ENCODE measurements at places on chromosomes 11 and 22.

DNA sequence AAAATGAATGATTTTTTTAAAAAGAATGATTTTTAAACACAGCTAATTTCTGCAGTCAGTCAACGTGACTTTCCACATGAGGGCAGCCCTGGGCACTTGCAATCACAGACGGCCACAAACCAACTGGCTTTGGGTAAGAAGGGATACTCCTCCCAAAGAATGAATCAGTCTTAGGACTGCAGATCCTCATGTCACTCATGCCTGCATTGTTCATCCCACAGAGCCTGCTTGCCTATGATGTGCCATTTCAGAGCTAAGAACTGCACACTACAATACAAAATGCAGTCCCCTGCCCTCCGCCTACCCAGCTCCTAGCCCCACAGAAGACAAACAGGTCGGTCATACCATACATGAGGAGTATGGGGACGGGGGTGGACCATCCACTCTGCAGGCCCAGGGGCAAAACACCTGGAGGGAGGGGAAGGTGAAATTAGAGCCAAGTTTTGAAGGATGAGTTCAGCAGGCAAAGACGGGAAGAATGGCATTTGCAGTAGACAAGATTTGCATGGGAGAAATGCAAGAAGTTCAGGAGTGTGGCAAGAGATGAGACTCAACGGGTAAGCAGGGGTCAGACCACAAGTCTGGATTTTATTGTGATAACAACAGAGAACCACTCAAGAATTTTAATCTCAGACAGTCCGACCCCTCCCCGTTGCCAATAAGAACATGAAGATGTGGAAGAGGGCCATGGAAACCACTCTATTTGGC lies 24.7 kb downstream of the PACSIN2 start:
- DNase-seq, result peak; percentile 91

DNA sequence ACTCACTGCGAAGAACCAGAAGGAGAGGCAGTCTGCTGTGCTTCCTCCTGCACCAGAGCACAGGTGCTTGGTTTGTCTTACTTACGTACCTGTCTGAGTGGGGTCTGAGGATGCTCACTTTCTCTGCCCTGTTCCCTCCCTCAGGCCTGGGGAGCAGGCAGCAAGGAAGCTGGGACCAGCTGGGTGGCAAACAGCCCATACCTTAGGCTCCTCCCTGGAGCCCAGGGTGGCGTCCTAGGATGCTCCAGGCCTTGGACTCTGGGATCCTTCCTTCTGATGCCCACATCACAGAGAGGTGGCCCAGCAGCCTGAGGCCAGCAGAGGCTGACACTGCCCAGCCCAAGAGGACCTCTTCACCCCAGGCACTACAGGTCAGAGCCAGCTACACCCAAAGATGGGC lies 593.2 kb downstream of the BRD1 start:
- no peak for DNase-seq

DNA sequence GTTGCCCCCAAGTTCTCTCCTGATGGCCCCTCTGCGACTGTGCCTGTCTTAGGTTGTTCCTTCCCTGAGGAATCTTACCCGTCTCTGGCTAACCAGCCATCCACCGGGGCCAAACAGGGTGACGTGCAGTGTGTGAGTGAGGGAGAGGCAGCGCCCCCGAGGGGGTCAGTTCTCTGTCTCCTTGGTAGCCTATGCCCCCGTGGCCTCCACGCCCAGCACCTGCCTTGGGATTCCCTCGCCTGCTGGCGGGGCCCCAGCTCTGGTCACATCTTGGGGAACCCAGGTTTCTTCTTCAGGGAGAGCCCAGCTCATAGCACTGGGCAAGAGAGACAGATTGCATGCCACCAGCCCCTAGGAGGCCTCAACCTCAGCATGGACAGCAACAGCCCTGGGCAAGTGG lies 5.8 kb downstream of the NXF1 start:
- DNase-seq, result no peak

DNA sequence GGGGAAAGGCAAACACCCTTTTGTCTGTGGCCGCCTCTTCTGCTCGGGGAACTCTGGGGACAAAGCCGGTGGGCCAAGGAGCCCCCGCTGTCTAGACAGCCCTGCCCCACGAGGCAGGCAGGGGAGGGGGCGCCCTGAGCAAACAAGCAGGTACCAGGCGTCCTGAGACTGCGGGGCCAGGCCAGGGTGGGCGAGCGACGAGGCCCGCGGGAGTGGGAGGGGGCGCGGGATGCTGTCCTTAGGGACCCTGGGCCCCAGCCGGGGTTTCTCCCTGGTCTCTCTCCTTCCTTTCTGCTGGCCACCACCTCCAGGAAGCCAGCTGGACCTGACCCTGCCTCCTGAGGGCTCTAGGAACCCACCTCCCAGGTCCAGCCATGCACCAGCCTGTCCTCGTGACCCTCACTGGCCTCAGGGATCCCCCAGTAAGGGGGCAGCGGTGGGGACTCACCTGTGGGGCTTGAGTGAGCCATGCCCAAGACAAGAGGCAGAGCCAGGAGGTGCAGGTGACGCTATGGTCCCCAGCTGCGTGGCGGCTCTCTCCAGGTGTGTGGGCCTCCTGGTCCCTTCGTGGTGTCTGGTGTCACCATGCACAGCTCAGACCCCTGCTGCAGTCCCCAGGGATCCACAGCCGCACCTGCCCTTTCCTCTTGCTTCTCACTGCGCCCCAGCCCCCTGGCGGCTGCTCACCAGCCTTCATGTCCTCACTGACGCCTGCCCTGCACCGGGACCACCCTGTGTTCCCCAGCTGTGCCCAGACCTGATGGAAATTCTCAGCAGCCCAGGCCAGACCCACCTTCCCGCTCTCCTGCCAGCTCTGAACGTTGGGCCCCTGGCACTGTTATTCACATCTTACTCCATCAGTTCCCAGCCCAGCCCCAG lies 26.5 kb upstream of the MUC5AC start:
- DNase-seq, result no peak

DNA sequence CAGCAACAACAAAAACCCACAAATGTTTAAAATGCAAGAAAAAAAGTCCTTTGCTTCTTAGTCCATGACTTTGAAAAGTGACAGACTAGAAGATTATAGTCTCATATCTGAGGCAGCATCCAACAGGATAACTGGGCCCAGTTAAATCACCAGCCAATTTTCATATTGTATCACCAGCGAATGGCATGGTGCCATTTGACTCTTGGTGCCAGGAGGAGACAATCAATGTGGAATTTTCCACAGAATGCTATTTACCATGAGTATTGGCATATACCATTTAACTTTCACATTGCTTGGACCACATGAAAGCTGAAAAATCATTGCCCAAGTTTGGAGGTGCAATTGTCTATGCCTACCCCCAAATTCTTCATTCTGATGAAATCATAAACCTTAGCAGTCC lies 255.5 kb downstream of the TENM4 start:
- DNase-seq, result no peak

DNA sequence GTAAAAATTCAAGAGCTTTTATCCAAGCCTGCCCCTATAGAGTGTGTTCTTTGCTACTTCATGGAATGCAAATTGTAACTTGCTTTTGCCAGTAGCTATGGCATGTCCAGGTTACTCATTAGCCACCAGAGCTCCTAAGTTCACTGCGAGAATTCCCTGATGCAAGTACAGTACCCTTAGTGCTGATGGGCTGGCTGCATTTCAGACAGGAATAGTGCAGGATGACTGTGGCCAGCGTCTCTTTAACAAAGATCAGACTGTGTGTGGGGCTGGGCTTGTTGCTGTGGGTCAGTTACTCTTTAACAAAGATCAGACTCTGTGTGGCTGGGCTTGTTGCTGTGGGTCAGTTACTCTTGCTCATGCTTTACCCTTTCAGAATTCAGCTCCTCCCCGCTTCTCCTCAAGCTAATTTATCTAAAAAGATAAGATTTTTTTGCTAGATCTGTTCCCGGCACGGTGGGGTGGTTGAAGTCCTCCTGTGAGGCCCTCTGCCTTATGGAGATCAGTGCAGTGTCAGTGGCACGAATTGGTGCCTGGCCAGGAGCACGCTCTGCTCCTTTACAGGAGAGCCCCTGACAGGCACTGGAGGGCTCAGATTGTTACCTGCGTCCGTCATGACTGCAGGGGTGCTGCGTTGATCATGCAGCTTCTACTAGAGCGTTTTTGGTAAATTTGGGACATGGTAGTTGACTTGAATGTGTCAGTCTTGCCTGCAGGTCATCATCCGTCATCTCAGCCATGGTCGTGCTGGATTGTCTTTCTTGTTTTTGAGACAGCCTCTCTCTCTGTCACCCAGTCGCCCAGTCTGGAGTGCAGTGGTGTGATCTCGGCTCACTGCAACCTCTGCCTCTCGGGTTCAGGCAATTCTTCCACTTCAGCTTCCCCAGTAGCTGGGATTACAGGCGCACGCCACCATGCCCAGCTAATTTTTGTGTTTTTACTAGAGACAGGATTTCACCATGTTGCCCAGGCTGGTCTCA lies 27.0 kb downstream of the AP2A2 start:
- DNase-seq, result peak; percentile 81

DNA sequence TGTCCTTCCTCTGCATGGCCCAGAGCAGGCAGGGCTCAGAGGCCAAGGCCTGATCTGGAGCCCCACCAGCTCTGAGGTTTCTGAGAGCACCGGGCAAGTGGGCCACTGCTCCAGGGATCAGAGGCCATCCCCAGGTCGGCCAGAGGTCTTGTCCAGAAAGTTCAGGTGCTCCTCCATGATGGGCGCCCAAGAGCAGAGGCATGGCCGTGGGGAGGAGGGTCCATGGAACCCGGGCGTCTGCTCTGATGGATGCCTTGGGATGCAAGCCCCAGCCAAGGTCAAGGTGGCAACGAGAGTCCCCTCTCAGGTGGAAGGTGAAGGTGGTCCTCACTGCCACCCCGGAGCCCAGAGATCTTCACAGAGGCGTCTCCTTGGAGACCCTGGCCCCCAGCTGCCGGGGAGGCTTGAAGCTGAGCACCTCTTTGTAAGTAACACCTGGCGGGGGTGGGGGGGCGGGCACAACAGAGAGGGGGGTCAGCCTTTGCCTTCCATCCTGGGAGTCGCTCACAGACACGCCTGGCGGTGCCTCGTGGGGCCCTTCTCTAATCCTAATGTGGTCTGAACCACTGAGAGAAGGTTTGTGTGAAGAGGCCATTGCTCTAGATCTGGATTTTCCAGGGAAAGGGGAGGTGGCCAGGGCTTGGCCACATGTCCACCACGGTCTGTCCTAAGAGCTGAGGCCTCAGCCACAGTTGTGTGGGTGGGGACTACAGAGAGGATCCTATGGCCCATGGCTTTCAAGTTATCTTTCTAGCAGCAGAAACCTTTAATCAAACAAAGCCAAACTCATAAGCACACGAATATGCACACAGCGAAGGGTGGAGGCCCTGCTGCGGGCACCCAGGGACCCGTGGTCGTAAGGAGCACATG lies 2.2 kb upstream of the HDAC10 start:
- DNase-seq, result no peak

DNA sequence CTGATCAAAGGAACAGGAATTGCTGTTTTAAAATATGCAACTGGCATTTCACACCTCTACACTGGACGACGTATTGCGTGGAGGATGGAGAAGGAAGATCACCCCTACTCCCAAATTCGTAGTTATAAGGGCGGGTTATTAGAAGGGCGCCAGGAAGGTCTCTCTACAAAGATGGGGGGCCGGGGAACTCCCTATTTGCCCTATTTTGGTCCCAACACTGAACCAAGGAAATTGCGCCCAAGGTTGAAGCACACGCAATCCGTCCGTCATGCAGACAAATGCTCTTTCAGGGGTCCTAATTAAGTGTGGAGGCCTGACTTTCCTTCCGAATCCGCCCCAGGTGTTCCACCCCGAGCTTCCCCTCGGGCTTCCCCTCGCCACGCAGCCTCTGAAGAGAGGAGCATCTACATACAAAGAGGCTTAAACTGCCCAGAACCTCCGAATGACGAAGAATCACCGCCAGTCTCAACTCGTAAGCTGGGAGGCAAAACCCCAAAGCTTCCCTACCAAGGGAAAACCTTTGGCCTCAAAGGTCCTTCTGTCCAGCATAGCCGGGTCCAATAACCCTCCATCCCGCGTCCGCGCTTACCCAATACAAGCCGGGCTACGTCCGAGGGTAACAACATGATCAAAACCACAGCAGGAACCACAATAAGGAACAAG lies 396 bp downstream of the NPAT start:
- no peak for DNase-seq

GRCh38 chr11:88813233-88813915 lies 252.4 kb downstream of the GRM5 start:
- DNase-seq, result no peak

GRCh38 chr11:9895006-9895405 lies 231.1 kb downstream of the SWAP70 start:
- no peak for DNase-seq

DNA sequence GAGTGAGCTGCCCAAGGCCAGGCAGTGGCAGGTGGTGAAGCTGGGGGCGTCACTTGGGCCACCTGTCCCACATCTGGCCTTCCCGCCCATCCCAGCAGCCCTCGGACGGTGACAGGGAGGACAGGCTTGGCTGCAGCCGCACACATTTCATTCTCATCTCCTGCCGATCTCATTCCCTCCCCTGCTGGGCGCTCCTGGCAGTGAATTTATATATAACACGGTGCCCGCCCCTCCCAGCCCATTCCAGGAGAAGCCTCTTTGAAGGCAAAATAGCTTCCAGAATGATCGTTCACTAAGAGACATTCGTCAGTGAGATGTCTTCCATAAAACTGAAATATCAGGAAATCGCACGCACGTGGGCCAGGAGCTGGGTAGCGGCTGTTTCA lies 861.3 kb downstream of the TBC1D22A start:
- no peak for DNase-seq

- no peak for DNase-seq
Observed at GRCh38 chr22:27540656-27541396, 260.7 kb downstream of the MN1 start.

DNA sequence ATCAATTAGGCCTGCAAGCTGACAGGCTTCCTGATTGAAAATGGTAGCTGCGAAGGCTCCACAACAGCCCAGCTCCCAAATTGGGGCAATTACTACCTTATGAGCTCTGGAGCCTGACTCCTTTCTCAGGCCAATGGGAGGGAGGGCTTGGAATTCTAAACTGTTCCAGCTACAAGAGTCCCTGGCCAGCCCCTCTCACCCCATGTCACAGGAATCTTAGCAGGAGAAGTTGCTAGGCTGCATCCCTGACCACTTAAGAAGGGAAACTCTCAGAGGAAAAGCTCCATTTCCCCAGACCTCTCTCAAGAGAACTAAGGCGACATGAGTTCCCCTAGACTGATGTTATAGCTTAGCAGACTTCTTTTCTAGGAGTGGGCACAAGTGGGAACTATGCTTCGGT lies 4.9 kb downstream of the LRP4 start:
- no peak for DNase-seq

DNA sequence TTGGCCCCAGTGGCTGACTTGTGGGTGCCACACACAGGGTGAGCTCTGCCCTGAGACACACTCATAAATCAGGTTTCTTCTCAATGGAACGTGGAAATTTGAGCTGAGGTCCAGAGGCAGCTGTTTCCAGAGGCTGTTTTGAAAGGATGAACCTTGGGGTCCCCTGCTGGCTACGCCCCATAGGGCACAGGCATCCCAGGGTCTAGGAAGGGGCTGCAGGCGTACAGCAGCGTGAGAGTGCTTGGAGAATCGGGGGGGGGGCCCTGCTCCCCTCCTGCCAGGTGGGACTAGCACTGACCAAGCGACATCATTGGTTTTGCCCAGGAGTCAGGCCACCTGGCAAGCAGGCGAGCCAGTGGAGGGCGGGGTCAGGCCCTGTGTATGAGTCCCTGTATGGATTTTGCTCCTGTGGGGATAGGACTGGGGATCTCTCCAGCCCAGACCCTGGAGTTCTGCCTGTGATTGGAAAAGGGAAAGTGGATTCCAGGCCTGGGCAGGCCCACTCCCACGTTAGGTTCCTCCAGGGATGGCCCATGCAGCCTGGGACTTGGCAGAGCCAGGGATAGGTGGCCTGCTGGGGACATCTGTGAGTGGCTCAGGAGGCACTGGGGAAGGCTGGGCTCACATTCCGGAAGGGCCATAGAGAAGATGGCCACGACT lies 61.0 kb downstream of the FBXO7 start:
- no peak for DNase-seq

- DNase-seq, result peak; percentile 68
Observed at GRCh38 chr11:102914238-102915043, 39.7 kb upstream of the MMP12 start.

Data from fibroblast of lung (primary cell).